ENCODE measurements at places on chromosomes 6 and 20.

DNA sequence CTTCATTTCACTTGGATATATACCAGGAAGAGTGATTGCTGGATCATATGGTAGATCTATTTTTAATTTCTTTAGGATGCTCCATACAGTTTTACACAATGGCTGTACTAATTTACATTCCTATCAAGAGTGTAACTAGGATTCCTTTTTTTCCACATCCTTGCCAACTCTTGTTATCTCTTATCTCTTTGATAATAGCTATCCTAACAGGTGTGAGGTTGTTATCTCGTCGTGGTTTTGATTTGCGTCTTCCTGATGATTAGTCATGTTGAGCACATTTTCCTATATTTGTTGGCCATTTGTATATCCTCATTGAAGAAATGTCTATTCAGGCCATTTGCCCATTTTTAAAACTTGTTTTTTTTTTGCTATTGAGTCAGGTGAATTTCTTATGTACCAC lies 552.4 kb downstream of the RFPL4B start:
- DNase-seq, result no peak

GRCh38 chr6:135782546-135782945 lies 69.0 kb upstream of the PDE7B start:
- DNase-seq, result no peak

GRCh38 chr6:3501826-3502500 lies 45.1 kb upstream of the SLC22A23 start:
- DNase-seq, result no peak

- DNase-seq, result no peak
Measured at GRCh38 chr6:89630488-89630887, 8.1 kb downstream of the LYRM2 start.

DNA sequence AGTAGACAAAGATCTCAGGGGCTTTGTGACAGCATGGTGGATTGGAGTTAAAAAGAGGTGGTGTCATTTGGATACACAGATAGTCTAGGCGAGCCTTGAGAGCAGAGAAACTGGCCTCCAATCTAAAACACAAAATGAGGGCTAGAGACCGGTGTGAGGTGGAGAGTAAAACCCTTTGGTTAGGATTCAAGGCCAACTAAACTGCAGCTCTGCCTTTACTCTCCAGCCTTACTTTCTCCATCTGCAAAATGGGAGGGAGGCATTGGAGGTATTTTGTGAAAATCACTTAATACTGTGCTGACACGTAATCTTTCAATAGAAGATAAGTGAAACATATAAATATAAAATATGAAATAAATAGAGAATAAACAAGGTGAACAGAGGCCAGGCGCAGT lies 89.1 kb upstream of the QKI start:
- no peak for DNase-seq

DNA sequence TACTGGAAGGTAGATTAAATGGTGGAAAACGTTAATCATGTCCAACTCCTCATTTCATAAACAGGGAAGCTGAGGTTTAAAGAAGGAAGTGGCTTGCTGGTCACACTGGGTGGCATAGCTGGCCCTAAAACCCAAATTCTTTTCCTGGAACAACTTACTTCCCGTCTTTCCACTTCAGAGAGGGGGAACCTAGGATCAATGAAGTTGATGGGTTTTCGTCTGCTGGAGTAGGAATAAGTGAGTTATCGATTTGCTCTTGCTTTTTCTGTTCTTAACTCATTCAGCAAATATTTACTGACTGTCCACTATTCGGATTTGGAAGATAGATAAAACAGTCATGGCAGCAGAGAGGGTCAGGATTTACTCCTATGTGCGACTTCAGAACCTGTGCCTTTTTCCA lies 1.2 kb upstream of the SYS1 start:
- DNase-seq, result no peak

- DNase-seq, result no peak
Measured at GRCh38 chr20:32685541-32686529, 12.1 kb upstream of the C20orf203 start.

DNA sequence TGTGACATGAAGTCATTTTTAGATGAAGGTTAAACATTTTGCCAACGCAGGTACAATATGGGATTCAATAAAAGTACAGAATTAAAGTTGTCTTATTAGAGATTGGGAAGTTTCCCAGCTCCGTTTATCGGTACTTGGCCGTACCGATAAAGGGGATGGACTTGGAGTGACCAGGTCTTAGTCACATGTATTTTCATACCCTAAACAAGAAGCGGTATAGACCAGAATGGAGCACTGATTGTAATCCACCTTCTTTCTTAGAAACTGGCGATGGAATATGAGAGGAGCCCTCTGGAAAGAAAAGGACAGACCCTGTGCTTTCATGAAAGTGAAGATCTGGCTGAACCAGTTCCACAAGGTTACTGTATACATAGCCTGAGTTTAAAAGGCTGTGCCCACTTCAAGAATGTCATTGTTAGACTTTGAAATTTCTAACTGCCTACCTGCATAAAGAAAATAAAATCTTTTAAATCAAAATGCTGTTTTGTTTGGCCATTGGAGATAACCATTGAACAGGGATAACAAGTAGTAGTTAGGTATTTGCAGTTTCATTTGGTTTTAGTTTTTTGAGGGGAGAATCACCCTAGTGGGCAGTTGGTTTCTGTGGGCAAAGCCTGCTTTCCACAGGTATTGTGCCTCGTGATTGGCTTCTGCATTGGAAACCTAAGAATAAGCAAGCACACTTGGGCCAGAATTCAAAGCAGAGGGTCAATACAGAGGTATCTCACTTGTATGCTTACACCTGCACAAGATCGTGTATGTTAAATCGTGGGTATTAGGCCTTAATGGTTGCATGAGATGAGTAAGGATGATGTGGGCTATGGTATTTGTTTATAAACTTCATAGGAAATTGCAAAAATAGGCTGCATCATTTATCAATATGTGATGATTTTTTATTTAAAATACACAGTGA lies 11.2 kb upstream of the ZNFX1 start:
- no peak for DNase-seq

DNA sequence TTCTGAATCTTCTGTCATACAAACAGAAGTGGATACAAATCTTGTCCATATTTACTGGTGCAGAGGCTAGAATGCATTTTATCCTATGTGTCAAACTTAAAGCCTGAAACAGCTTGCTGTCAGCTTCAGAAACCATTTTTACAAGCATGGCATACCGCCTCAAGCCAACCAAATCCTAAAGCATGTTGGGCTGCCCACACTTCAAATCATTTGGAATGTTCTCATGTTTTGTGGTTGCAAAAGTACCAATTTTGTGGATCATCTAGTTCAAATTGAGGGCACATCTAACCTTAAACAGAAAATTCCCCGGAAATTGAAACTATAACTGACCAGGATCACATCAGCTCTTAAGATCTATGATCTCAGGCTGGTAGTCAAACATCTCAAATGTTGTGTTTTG lies 3.2 kb downstream of the GPR63 start:
- DNase-seq, result no peak

DNA sequence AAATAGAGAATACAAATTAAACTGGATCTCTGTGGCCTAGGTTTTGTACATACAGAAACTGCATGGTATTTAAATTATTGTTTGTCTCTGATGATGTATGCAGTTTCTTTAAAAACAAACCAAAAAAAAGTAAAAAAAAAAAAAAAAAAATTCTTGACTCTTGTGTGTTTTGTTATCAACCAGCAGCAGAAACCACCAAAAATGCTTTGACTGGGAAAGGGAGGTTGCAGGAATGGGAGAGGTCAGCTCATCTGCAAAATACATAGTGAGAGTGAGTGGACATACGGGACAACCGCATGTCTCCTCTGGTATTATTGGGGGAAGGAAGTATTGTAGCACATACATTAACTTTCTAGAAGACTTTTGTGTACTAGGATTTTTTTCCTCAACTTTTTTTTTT lies 38.0 kb downstream of the TBC1D7 start:
- DNase-seq, result no peak

- no peak for DNase-seq
Measured at GRCh38 chr6:163565140-163565539, 150.6 kb downstream of the QKI start.

DNA sequence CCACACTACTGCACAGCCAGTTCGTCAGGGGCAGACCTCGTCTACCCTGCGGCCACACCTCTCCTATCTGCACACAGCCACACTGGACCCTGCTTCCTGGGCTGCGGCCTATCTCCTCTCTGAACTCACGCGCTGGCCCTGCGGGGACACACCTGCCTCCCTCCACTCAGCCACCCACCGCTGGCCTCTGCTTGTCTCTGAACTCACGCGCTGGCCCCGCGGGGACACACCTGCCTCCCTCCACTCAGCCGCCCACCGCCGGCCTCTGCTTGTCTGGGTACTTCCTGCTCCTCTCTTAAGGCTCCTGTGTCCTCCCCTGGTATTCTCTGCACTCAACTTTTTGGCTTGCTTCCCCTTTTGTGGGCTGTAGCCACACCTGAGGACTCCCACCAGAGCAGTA lies 52.3 kb downstream of the HUS1B start:
- DNase-seq, result no peak

GRCh38 chr6:26319405-26320128 lies 45.4 kb upstream of the BTN3A2 start:
- no peak for DNase-seq

DNA sequence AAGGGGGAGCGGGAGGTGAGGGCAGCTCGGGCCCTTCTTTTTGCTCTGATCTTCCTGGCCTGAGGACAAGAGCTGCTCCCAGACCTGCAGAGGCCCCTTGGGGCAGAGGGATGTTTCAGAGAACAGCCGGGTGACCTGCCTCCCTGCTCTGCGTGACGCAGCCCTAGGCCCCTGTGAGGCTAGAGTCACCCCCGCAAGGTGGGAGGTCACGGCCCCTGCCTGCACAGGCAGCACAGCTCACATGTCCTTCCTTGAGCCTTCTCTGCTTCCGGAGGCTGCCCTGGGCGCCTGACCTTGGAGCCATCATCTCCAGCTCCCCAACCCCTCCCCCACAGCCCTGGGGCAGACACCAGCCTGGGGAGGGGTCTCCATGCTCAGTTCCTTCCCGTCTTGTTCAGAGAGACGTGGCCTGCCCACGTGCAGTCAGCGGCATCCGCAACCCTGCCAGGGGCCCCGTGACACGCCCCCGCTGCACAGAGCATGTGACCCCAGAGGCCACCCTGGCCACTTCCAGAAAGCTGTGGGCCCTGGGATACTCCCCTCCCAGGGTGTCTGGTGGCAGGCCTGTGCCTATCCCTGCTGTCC lies at the start of gene BIRC7:
BIRC7 (plus strand) TSS at position 507 of the 585 bp plus-strand sequence. CDS start 192 bp downstream, outside the sequence.
- no peak for DNase-seq

DNA sequence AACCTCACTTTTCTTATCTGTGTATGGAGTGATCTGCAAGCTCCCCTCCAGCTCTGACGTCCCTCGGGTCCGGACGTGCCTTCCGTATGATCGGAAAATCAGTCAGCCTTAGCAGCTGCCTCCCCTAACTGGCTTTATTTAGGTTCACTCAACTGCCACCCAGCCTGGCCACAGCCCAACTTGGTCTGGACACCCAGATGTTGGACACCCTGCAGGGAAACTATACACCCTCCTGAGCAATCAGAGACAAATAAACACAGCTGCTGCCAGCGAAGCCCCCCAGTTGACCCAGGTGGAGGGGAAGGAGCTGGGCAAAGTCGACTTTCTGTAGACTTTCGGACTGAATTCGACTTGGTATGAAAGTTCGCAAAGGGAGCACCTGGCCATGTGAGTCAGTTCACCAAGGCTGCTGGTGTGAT lies 28.9 kb downstream of the TBC1D7 start:
- DNase-seq, result no peak

DNA sequence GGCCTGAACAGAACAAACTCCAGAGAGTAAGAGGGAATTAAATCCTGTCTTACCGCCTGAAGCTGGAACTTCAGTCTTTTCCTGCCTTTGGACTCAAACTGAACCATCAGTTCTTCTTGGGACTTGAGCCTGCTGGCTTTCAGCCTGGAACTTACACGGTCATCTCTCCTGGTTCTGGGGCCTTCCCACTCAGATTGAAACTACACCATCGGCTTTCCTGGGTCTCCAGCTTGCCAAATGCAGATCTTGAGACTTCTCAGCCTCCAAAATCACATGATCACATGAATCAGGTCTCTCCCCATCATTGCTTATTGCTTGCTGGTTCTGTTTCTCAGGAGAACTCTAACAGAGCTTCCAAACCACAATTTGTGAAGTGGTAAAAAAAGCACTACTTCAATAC lies 276.3 kb downstream of the KIF16B start:
- no peak for DNase-seq

GRCh38 chr6:31795616-31796298 lies at the start of gene VARS1:
TSS of gene VARS1 (minus strand) at chr6:31795752. CDS start at chr6:31795217, 535 bp downstream.
- DNase-seq, result peak; percentile 75

GRCh38 chr6:68876792-68877493 lies 241.9 kb downstream of the ADGRB3 start:
- DNase-seq, result no peak

- DNase-seq, result no peak
Measured at GRCh38 chr6:163860287-163861081, 446.0 kb downstream of the QKI start.

GRCh38 chr6:141406761-141407160 lies 726.0 kb upstream of the GJE1 start:
- no peak for DNase-seq

DNA sequence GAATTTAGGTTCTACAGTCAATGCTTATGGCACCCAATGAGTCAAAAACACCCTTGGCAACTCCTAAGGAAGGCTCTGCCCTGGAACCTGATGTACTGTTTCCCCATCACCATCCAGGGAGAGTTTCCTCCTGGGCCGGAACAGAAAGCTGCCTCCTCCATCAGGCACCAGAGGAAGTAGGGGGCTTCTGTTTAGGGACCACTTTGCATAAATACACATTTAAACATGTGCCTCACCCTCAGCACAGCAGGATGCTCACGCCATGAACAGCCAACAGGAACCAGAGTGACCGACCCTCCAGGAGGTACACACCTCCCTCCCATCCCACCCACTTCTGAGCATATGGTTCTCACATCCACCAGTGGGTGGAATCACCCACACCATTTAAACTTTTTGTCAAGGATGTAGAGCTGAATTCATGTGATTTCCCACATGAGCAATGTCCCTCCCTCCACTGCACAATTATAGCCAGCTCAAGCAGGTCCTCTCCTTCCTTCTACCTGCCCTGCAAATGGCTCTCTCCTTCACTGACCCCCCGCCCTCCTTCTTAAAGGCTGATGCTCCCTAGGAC lies 14.8 kb downstream of the DDRGK1 start:
- DNase-seq, result no peak

DNA sequence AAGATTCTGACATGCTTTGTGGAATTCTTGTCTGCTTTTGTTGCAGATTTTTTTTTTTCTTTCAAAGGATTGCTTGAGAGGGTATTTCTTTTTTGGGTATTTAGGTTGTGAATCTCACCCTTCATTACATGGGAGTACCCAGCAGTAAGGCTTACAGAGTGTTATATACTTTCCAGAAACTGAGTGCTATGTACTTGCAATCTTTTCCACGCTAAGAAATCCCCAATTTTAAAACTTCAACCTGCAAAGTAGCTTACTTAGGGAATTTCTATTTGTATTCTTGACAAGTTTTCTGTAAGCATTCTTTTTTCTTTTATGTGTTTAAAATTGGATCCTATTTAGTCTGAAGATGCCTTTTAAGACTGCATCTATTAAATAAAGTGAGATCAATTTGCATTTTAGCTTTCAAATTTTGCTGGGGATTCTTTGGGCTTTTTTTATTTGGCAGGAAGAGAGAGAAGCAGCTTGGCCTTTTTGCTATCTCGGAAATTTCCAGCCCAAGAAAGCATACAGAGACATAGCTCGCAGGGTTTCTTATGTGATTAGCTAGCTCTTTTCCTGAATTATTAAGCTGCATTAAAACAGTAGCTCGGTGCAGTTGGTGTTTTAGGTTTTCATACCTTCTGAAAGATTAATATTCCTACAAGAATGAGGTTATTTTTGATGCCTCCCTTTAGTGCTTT lies 42.6 kb downstream of the KCNS1 start:
- no peak for DNase-seq

- no peak for DNase-seq
Measured at GRCh38 chr6:156851454-156851921, 74.3 kb downstream of the ARID1B start.
